ENCODE measurements at places on chromosomes 4 and X.

DNA sequence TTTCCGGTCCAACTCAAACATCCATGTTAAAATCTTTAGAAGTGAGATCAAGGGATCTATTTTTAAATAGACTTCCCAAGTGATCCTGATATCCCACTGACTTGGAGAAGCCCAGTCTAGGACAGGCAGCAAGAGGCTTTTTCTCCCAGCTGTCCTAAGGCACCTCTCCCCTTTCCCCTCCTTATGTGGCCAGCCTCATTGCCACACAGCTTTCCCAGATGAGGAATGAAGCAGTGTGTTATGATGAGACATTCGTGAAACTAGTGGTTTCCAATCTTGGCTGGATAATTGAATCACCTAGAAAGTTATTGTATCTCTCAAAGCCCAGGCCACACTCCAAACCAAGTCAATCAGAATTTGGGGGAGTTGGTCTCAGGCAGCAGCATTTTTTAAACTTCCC, 16.8 kb upstream of the HSD17B13 start:
- DNase-seq: no peak

GRCh38 chr4:99144070-99144469, at the start of gene ADH4:
ADH4 (minus strand) TSS chr4:99144297; CDS start chr4:99144222, 75 bp downstream.
- DNase-seq: no peak

DNA sequence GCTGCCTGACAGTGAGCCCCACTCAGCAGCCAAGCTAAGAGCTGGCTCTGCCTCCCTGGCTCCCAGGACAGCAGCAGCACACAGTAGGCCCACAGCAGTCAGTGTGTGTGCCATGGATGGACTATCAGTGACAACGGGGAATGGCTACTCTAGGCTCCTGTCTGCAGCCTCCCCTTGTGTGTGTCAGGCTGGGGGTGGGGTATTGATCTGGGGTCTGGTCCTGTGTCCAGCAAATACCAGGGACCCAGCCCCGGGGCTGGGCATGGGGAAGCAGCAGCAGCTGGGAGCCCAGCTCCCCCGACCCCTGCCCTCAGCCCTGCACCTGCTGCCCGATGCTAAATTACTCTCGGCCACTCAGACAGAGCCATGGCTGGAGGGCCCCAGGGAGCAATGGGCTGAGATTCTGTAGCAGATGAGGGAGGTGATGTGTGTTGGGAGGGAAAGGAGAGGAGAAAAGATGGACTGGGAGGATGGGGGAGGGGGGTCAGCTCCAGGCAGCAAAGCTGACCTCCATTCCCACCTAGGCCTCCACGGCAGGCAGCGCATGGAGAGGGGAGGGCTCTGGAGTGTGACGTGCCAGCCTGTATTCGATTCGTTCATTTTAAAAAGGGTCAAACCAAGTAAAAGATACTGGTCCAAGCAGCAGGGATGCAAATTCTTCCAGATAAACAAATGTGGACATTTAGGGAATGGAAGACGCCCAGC, 61.3 kb upstream of the CRMP1 start:
- DNase-seq: no peak

DNA sequence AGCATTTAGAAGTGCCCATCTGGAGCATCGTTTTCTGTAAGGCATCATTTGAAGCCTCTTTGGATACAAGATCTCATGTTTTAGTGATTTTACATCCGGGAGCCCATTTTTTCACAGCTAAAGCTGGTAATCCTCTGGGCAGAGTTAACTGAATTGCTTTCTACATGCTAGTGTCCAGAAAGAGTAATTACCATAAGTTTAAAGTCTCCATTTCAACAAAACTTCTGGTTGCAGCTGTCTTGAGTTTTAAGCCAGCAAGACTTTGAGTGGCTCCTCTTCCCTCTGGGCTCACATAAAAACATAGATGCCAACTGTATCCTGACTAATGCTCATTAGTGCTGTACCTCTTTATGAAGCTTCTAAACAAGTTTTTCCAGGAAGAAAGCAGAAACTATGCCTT, 65.4 kb downstream of the GPRIN3 start:
- no peak for DNase-seq

DNA sequence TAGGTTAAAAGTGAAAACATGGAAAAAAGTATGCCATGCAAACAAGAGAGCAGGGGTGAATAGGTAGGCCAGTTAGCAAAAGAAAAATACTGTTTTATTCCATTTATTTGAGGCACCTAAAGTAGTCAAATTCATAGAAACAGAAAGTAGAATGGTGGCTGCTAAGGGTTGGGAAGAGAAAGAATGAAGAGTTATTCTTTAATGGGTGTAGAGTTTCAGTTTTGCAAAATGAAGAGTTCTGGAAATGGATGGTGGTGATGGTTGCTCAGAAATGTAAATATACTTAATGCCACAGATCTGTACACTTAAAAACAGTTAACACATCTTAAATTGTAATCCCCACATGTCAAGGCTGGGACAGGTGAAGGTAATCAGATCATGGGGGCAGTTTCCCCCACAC, 29.7 kb downstream of the PARM1 start:
- DNase-seq: no peak

DNA sequence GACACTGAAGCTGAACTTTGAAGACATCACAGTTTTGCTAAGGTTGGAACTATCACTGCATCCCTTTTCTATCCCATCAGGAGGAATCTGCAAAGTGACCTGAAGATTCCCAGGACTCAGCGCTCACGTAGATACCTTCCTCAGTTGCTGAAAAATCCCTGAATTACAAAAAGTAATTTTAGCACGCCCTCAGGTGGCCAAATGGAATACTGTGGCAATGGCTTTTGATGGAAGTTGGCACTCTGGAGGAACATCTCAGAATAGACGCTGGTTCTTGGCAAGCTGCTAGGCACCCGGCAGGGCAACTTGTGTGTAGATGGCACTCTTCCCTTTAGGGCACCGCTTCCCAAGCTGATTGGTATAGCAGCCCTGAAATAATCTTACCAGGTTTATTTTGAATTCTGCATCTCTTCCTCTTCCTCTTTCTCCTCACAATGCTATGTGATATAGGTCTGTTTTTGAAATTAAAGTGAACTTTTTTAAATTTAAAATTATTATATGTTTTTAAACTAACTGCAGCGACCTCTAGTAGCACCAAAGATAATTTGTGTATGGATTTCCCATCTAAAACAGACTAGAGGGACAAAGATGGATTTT, 16.3 kb upstream of the ESX1 start:
- DNase-seq: no peak

DNA sequence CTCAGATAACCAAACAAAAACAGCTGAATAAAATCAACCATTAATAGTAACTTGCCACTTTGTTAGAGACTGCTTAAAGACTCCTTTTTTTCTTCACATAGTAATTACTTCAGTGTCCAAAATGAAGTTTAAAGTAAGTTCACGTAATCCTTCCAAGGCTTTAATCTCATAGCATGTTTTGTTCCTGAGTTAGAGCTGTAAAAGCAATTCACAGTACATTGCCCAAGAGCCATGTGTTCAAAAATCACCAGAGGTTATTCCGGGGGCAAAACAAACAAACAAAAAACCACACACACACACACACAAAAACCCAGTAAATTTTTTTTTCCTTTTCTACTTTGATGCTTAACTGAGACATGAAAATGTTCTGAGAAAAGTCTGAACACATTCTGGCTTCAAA, 6.1 kb downstream of the GPR82 start:
- no peak for DNase-seq

DNA sequence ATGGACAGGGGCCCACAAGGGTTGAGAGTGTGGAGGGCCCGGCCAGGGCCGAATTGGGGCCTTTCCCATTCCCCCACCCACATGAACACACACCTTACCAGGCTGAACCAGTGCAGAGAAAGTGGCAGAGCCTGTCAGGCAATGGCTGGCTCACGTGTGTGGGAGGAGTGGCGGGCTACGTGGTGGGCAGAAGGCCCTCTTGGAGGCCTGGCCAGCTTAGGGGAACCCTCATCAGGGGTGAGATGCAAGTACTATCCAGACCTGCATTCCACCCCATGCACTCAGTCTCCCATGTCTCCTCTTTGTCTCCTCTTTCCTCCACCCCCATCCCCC, 965 bp downstream of the TCEAL4 start:
- no peak for DNase-seq

GRCh38 chr4:105619188-105619931, 66.9 kb downstream of the ARHGEF38 start:
- DNase-seq: no peak

All from stimulated activated CD8-positive, alpha-beta memory T cell treated with anti-CD3 and anti-CD28 coated beads, Interleukin-12 subunit alpha, Interleukin-12 subunit beta, amount 100 ng/mL, for 4 hours (primary cell).